Kidney glomerular epithelial cell (primary cell): ENCODE measurements at places on chromosomes 4 and X.

GRCh38 chrX:120560405-120560841 is 339 bp downstream of the CUL4B start:
- peak; percentile 67 for DNase-seq

DNA sequence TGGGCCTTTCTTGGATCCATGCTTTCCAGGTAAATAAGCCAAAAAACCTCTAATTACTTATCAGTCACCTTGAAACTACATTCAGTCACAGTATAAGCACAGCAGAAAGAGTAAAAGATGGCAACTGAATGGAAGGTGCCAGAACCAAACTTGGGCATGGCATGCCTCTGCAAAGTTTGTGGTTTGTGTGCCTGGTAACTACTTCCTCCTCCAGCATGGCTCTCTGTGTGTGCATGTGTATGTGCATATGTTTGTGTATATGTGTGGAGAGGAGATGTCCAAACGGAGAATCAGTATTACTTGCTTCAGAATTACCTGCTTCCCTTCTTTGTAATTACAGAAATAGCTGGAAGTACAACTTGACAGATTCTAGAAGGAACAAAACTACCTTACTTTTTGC is 67.5 kb downstream of the AGTR2 start:
- no peak for DNase-seq

DNA sequence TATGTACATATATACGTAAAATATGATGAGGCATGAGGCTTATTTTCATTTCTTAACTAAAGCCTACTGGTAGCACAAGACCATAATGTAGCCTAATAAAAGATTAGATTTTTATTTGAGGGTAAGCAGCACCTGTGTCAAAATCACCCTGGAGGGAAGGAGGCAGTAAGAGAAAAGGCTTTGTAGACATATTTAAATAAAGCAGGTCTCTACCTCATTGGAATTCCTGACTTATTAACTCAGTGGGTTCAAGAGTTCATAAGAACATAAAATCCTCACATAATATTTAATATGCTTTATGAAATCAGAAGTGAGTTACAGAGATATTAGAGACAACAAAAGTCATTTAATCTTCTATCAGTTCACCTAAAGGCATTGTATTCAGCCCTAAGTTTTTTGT is 261.6 kb upstream of the ANKRD50 start:
- no peak for DNase-seq

DNA sequence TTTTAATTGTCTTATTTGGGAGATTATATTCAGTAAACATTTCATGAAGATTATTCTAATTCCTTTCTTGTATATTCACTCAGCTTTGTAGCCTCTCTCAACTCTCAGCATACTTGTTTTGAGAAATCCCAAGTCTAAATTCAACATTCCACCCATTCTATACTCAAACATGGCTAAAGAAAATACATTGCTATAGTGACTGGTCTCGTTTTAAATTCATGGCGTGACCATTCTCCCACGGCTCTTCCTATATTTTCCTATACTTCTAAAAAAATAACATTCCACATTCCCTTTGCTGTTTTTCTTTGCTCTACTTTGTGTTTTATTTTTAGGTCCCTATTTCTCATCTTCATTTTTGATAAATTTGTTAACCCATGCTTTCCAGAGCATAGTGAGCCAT is 49.2 kb upstream of the UGT2A1 start:
- no peak for DNase-seq

- peak; percentile 12 for DNase-seq
Observed at GRCh38 chrX:103688946-103689345, 2.4 kb upstream of the MORF4L2 start.

- DNase-seq, result no peak
Observed at GRCh38 chrX:119419146-119419545, 20.0 kb downstream of the SLC25A43 start.

GRCh38 chrX:20519826-20520225 is 253.1 kb upstream of the RPS6KA3 start:
- no peak for DNase-seq

DNA sequence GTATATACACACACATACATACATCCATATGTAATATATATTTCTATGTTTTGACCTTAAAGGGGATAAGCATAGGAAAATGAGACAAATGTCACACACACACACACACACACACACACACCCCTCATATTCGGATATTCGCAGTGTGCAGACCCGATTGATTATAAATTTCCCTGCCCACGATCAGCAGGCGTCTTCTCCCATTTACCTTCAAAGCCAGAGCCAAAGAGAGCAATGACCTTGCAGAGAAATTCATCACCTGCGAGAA is 488 bp downstream of the GPRIN3 start:
- DNase-seq, result no peak

GRCh38 chrX:56791456-56791855 is 62.4 kb downstream of the NBDY start:
- no peak for DNase-seq

GRCh38 chrX:23826653-23827052 is 43.7 kb downstream of the SAT1 start:
- no peak for DNase-seq

DNA sequence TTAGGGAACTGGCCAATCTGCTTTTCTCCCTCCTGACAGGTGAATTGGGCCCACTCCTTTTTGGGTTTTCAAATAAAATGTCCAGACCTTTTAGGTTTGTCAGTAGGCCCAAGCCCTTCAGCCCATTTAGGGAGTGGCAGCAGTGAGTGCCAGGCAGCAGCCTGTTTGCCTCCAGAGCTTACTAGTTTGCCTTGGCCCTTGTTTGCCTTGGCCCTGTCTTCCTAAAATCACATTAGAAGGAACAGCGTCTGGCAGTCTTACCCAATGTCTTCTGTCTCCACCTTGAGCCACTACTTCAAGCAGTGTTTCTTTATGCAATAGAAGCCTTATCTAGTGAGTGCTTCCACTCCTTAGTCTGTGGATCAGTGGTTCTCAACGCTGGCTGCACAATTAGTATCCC is 117.1 kb downstream of the TMEM164 start:
- no peak for DNase-seq

DNA sequence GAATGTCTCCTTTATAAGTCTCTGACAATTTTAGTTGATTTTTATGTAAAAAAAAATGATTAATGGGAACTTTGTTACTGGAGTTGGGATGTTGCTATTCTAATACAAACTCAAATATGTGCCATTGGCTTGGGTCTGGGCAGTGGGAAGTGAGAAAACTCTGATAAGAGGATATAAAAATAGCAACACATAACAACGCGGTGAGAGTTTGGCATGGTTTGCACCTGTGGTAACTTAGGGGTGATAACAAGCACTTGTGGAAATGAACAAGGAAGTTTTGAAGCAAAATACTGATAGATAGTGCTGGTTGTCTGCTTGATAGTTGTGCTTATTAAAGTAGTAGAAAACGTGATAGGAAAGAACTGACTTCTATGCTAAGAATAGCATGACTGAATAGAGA is 743.3 kb upstream of the AGA start:
- no peak for DNase-seq

DNA sequence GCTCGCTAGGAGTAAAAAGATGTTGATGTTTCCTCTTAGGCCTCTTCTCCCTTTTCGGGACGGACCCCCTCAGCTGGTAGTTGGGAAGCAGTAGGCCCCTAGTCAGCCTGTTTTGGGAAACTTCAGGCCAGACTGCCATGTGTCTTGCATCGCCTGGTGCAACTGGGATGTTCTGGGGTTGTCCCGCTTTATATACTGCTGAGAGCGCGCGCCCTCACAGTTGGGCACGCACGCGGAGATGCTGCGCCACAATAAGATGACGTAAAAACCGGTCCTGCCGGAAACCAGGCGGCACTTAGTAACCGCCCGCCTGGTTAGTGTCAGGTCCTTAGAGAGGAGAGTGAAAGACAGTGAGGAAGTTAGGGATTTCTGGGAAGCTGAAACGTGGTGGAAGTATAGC is 231.3 kb upstream of the CT83 start:
- no peak for DNase-seq

- no peak for DNase-seq
Observed at GRCh38 chr4:8534611-8535010, 45.6 kb upstream of the GPR78 start.

DNA sequence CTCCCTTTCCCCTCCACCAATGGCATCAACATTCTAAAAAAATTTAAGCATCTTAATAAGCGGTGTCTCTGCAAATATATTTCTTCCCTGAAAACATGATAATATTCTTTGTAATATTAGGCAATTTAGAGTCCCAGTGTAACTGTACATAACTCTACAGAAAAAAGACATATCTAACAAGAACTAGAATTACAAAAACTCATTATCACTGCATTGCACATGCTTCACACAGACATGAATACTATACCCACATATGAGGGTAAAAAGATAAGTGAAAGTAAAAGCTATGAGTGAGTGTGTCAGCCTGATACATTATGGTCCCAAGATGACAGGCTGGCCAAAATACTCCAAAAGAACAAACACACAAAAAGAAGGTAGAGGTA is 2.4 kb upstream of the FGB start:
- no peak for DNase-seq

- DNase-seq, result no peak
Observed at GRCh38 chrX:130772105-130772775, 130.8 kb downstream of the ENOX2 start.

DNA sequence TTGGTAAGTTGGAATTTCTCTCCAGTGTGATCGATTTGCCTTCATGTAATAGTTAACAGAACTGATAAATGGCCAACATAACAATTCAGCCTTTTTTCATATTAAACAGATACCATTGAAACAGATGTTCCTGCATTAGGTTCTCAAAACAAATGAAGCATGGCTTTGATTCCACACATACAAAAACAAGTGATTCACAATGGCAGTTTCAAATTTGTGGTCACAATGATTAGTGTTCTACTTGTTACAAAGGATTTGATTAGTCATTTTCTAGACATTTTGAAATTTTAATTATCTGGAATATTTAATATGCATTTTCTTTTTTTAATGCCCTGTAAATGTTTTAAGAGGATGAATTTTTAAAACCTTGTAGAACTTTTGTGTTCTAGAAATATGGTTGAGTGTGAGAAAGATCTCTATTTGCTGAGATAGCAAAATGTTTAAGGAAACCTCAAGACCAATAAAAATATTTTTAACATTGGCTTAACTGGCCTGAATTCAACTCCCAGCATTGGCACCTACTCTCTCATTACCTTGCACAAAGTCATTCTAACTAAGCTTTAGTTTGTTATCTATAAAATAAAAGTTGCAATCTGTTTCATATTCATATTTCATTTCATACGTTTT is 18.9 kb upstream of the GLRA3 start:
- DNase-seq, result no peak

DNA sequence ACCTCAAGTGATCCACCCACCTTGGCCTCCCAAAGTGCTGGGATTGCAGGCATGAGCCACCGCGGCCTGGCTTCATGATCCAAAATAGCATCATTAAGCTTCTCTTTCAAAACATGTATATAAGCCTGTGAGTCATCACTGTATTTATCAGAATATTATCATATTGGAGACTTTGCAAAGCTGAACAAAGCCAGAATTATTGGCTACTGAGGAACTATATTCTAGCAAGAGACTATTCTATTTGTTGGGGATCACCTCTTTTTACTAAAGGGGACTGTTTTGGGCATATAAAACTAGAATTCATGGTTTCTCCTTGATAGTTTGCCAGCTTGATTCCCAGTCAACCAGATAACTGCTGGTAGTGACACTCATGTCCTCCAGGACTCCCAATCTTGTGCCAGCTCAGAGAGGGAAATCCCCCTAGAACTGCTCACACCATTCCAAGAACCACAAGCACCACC is 40.1 kb downstream of the TET2 start:
- no peak for DNase-seq

GRCh38 chr4:48991357-48991756 is 5.3 kb downstream of the CWH43 start:
- no peak for DNase-seq

DNA sequence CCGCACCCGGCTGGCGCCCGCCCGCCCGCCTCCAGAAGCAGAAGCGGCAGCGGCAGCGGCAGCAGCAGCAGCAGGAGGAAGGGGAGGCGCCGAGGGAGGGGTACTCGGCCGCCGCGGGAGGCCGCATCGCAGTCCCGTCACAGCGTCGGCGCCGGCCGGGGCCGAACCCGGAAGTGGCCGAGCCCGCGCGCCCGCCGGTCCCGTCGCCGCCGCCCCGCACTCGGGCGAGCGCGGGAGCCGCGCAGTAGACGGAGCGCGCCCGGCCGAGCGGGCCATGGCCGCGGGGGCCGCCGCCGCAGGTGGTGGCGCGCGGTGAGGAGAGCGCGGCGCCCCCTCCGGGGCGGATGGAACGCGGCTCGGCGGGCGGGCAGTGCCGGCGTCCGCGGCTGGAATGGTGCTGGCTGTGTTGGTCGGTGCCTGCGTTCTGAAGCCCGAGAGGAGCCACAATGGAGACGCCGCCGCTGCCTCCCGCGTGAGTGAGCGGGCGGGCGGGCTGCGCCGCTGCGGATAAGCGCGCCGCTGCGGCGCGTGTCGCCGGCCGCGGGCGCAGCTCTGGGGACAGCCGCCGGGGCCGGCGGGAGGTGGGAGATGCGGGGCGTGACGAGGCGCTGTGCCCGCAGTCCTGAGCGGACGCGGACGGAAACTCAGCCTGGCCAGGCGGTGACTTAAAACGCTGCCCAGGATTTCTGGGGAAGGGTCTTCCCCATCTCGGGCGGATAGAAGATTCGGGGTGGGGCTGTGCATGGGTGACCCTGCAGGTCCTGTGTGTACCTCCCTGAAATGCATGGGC is at the start of gene KLHL2:
KLHL2 (plus strand) TSS at position 131 of the 790 bp plus-strand sequence; CDS start at position 447, 316 bp downstream.
- DNase-seq, result peak; percentile 62

GRCh38 chr4:62193761-62194160 is 993.6 kb downstream of the ADGRL3 start:
- no peak for DNase-seq

- no peak for DNase-seq
Observed at GRCh38 chrX:43527801-43528200, 128.3 kb upstream of the MAOA start.

DNA sequence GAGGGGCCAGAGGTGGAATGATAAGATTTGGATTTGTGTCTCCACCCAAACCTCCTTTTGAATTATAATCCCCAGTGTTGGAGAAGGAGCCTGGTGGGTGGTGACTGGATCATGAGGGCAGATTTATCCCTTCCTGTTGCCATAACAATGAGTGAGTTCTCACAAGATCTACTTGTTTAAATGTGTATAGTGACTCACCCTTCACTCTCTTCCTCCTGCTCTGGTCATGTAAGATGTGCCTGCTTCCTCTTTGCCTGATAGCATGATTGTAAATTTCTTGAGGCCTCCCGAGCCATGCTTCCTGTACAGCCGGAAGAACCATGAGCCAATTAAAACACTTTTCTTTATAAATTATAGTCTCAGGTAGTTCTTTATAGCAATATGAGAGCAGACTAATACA is 348.6 kb downstream of the AR start:
- DNase-seq, result no peak

GRCh38 chrX:139191286-139191685 is 339.3 kb upstream of the F9 start:
- no peak for DNase-seq

- no peak for DNase-seq
Observed at GRCh38 chr4:132227151-132227856, 921.8 kb upstream of the PCDH10 start.

GRCh38 chr4:40180356-40180755 is 16.5 kb upstream of the RHOH start:
- DNase-seq, result peak; percentile 35

- DNase-seq, result no peak
Observed at GRCh38 chrX:15405846-15406245, 21.6 kb upstream of the VEGFD start.
